Midbrain (tissue), 1 donor: ENCODE measurements at places on chromosomes 3 and 15.
A peak's percentile ranks its signal among the peaks of the same experiment; 100 is the strongest.

GRCh38 chr15:83926116-83926515 is 272.2 kb downstream of the ADAMTSL3 start:
- no peak for DNase-seq

GRCh38 chr15:45523166-45523460 is 558 bp upstream of the SLC30A4 start:
- DNase-seq, result no peak

GRCh38 chr15:89139613-89140499 is 51.6 kb downstream of the ABHD2 start:
- DNase-seq, result peak; percentile 53

- no peak for DNase-seq
Observed at GRCh38 chr15:80201256-80202015, 48.6 kb downstream of the FAH start.

GRCh38 chr3:72811571-72811970 is 36.7 kb downstream of the SHQ1 start:
- DNase-seq, result no peak

DNA sequence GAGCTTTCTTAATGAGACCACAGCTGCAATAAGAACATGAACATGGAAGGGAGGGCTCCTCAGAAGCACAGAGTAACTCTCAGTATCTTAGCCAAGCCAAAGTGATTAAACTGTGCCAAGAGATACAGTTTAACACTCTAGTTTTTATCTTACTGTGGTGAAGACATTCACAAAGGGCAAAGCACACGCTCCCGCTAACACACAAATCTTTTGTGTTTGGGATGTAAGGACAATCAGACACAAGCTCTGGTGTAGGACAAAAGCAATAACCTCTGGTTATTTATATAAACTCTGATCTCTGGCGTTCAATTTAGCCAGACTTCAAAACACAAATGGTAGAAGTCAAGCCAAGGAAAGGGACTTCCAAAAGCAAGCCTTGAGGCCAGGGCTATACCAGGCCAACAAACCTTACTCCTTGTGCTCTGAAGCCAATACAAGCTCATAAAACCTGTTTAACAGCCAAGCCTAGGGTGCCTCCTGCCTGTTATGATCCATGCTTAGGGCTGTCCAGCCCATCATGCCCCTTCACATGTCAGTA is 27.8 kb downstream of the DPH3 start:
- no peak for DNase-seq

DNA sequence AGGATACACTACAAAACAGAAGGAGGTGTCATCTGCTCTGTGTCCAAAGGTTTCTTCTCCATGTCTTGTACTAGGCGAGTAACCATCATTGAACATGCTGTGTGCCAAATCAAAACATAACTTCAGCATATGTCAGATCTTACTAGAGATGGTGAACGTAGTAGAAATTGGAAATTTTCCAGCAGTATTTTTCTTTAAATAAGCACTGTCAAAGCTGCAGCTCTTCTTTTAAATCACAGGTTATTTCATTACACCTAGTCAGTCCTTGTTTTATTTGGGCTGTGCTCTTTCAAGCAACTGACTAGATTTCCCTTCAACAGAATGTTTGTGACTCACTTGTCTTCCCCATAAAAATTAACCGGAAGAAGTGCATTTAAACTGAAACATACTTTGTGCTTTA is 46.5 kb downstream of the MSL2 start:
- DNase-seq, result no peak

DNA sequence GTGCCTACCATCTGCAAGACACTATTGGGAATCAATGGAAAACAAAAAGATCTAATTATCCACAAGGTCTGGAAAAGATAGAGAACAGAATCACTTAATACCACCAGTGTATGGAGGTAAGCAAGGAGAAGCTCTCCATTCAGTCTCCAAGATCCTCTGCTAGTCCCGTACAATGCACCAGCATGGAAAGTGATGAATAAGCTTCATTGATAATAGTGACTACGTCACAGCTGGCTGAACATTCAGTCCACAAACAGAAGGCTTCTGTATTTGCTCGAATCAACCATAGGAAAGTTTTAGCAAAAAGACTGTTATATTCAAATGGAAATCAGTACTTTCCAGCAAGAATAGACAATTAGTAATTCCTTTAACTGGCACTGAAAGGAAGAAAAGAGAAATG is 42.9 kb downstream of the IGSF11 start:
- DNase-seq, result peak; percentile 94

DNA sequence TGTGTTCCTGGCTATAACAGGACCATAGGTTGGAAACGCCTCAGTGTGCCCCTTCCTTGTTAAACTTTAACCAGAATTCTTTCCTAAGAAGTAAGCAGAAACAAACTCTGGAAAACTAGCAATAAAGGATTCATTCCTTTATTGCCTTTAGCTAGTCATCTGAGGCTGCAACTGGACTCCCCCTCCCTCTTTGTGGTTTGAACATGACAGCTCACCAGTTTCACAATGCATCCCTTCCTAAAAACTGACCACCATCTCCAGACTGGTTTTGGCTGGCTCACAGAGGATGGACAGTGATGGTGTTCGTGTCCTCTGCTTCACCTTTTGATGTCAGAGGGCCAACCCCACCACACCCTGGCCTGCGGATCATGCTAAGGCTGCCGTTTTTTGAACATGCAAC is 27.9 kb upstream of the TGFBR2 start:
- DNase-seq, result no peak
